ENCODE measurements at places on chromosomes 13 and 19.

GRCh38 chr13:80340651-80341100 lies 250 bp downstream of the SPRY2 start:
- DNase-seq = peak; percentile 45

DNA sequence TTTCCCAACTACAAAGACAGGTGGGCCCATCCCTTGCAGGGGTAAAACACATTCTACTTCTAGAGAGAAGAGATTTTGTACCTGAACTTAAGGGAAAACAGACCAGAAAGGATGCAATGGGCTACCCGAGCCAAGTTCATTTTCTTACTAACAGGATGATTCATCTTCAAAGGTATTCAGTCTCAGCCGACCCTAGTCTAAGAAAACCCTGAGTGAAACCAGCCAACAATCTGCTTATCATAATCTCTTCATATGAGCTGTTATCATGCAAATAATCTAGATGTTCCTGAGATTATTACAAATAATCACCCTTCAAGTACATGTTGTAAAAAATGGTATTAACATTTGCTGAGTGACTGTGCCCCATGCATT lies 15.6 kb downstream of the PABPC3 start:
- no peak for DNase-seq

DNA sequence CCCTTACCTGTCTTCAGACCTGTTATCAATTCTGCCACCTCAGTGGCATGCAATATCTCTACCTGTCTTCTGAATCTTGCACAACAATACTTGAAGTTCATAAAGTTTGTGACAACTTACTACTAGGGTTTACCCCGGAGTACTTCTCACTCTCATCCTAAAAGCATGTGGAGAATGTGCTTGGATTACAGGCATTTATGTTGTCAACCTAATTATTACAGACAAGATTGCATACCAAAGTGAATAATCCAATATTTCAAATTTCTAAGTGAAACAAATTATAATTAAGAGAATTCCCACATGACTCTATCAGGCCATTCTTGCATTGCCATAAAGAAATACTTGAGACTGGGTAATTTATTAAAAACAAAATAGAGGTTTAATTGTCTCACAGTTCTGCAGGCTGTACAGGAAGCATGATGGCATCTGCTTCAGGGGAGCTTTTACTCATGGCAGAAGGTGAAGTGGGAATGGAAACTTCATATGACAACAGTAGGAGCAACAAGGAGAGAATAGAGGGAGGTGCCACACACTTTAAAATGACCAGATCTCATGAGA lies 661.0 kb upstream of the SPRY2 start:
- no peak for DNase-seq

DNA sequence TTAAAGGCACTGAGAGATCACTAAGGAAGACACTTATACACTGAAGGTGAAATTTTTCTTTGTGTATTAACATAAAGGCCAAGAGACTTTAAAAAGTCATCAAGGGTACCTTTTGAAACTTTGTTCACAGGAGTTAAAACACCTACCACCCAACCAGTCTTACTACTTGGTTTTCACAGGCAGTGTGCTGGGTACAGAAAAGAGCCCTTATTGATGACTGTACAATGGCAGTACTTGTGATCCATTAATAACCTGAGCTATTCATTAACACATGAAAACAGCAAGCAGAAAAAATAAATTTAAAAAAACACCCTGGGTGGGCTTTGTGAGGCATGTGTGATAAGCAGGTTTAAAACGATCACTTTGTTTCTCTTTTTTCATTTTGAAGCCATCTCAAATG lies 148.9 kb downstream of the TBC1D4 start:
- DNase-seq = no peak

GRCh38 chr13:40651866-40652587 lies 14.4 kb downstream of the FOXO1 start:
- DNase-seq = no peak

DNA sequence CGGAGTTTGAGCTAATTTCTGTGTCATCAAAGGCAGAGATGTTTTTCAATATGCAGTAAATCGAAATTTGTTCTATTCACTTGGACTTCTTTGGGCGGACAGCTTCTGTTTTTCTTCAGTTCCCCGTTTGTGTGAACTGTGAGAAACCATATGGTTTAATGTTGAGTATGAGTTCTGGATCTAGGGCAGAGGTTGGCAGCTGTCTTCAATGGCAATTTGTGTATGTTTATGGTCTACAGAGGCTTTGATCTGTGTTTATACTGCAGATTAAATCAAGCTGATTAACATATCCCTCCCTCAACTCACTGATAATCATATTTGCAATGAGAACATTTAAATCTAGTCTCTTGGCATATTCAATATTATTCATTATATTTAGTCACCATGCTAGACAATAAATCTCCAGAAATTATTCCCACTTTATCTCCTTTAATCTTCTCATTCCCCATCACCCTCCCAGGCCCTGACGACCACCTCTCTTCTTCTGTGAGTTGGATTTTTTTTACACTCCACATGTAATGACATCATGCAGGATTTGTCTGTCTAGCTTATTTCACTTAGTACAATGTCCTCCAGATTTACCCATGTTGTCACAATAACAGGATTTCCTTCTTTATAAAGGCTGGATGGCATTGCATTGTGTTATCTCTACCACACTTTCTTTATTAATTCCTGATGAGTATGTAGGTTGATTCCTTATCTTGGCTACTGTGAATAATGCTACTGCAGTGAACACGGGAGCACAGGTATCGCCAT lies 9.0 kb downstream of the ZNF331 start:
- no peak for DNase-seq

GRCh38 chr13:94020833-94021232 lies 458.6 kb downstream of the DCT start:
- DNase-seq = no peak

GRCh38 chr13:24748061-24748400 lies 15.9 kb upstream of the RNF17 start:
- no peak for DNase-seq

DNA sequence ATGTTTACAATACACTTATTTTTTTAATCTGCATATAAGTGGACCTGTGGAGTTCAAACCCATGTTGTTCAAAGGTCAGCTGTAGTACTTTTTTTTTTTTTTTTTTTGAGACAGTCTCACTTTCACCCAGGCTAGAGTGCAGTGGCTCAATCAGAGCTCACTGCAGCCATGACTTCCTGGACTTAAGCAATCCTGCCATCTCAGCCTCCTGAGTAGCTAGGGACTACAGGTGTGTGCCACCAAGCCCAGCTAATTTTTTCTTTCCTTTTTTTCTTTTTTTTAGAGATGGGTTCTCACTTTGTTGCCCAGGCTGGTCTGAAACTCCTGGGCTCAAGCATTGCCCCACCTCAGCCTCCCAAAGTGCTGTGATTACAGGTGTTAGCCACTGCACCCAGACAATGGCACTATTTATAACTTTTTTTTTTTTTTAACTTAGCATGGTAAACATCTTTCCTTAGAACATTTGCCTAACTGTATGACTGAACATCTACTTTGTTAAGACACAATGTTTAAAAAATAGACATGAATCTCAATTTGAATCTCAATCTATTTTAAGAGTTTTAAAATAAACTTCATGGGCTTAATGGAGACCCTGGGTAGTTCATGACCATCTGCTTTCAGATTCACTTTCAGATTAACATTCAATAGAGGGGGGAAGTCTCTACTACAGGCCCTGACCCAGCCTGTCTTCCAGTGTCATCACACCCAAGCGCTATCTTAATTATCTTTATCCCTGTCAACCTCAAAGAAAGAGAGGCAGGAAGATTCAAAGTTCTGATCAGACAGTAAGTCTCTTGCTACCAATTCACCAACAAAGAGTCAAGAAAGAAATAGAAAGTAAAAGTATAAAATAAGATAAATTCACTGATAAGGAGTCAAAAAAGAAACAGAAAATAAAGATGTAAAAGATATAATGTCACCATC lies 97.7 kb upstream of the DOCK9 start:
- no peak for DNase-seq

DNA sequence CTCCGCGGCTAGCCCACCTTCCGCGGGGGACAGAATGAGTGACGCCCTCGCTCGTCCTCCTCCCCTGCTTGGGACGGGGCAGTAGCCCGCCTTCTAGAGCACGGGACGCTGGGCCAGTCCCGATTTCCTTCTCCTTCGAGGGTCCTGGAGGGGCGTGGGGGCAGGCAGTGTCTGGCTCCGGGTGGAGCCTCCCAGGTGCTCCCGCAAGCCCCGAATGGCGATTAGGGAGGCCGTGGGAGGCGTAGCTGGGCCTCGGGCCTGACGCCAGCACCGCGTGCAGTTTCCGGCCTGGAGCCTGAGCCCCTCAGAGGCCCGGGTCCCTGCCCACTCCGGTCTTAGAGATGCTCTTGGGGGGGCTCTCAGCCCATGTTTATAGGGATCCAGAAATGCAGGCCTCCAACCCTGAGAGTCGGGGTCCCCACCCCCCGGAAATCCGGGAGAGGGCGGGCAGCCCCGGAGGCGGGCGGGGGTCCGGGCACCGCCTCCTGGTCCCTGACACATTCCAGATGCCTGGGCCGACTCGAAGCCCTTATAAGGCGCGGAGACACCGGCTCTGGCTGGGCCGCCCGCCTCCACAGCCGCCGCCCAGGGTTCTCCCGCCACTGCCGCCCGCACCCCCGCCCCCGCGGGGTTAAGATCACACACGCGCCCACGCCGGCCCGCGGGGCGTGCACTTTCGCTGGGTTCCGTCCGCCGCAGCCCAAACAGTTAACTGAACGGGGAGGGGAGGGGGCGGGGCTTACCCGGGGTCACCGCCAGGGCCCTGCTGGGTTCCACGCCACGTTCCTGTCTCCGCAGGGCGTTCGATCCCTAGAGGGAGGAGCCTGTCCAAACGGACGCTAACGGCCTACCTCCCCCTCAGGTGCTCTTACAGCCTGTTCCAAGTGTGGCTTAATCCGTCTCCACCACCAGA lies 1.5 kb downstream of the MYADM start:
- peak; percentile 47 for DNase-seq

DNA sequence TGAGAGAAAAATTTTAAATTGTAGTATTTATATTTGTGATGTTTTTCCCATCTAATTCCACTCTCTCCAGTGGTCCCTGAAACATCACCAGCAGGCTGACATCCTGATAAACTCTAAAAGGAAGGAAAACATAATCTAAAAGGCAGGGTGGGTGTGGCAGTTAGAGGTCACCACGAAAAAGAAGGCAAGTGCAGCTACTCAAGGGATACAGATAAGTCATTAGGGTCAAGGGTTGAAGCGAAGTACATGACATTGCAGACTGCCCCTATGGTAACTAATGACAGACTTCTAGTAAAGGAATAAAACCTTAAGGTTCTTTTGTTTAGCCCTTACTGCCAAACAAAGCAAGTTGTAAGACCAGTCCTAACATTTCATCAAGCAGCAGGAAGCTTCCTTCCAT lies 6.0 kb upstream of the NEK3 start:
- DNase-seq = no peak

GRCh38 chr13:30920162-30920909 lies 12.1 kb upstream of the TEX26 start:
- no peak for DNase-seq

- DNase-seq = no peak
Measured at GRCh38 chr13:42847891-42848663, 66.7 kb downstream of the FAM216B start.

GRCh38 chr13:46675016-46675415 lies 121.9 kb downstream of the ESD start:
- no peak for DNase-seq

DNA sequence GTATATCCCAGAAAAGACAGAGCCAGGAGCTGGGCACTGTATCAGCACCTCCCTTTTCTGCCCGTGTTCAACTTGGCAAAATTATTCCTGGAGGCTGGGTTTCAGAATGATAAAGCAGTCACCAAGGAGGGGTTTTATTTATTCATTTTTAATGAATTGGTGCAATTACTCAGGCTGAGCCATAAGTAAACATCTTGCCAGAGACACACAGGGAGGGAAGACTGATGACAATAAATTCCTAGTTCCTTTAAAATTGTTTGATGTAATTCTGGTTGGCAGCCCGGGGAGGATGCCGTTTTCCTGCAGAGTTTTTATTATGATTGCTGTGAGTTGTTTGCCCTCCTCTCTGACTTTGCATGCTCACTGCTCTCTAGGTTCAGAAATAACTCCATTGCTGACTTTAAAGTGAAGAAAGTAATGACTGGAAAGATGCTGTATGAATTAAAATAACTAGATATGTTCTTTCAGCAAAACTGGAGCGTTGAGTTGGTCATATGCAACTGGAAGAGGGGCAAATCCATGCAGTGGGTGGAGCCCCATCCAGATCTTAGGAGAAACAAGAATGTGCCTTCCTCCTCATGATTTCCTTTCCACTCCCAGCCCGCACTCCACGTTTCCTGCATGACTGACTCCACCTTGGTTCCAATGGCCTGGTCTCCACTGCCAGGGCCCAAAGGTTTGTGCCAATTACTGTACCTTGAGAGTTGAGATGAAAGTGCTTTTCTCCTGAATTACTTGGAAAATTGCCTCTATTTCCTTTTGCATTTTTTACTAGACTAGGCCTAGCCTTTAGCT lies 182.1 kb downstream of the RFC3 start:
- no peak for DNase-seq

- no peak for DNase-seq
Measured at GRCh38 chr13:42333613-42334328, 61.8 kb downstream of the AKAP11 start.

DNA sequence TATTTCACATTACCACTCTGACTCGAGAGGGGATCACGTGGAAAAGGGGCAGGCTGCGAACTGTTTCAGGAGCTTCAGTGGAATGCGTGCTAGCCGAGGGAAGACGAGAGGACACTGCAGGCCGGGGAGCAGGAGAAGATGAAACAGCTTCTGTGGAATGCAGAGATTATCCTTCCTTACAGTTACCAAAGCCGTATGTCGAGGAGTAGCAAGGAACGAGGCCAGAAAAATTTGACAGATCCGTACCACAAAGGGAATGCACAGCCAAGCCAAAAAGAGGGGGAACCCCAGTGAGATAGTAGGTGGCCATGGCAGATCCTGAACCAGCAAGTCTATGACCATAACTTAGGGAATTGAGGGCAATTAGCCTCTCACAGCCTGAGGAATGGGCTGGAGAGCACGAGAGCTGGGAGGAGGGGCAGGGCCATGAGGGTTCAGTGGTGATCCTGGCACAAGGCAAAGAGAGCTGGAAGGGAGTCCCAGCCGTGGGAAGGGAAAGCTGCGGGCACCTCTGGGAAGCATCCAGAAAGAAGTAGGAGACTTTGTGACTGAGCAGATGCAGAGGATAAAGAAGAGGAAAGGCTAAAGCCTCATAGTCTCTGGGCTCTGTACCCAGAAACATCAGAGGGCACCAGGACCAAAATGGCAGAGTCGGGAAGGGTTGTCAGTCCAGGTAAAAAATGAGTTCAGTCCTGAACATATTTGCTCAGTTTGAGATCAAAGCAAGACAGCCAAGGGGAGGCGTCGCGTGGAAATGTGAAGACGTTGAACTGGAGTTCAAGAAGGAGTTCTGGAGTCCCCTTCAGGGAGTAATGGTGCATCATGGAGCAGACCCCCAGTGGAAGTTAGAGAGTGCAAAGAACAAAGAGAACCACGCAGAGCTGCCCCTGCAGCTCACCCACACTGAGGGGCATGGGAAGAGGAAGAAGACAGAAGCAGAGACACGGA lies 5.1 kb downstream of the COL4A1 start:
- DNase-seq = no peak

GRCh38 chr13:73401769-73402168 lies 343.0 kb downstream of the KLF5 start:
- DNase-seq = no peak

Data from caudate nucleus (tissue), 63 donors.